ENCODE measurements at places on chromosomes 12 and 14.

- no peak for DNase-seq
Observed at GRCh38 chr14:101973356-101973755, 9.0 kb downstream of the DYNC1H1 start.

DNA sequence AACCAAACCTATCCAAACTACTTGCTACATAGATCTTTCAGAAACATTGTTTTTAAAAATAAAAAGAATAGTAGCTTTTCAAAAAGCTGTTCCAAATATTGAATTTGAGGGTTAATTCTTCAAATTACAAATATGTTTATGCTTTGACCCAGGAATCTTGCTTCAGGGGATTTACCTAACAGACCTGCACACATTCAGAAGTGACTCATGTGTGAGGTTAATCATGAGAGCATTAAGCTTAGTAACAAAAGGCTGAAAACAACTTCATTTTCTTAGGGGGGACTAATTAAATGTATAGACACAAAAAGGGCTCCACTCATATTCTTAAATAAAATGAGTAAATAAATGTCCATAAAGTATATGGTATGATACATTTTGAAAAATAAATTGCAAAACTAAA is 672.4 kb upstream of the FLRT2 start:
- DNase-seq = peak; percentile 3

GRCh38 chr14:31530136-31530535 is 31.1 kb upstream of the NUBPL start:
- DNase-seq = no peak

- DNase-seq = no peak
Observed at GRCh38 chr12:21521541-21521940, 4.6 kb upstream of the SPX start.

GRCh38 chr14:64952598-64953309 is 10.2 kb upstream of the GPX2 start:
- no peak for DNase-seq
